MCF 10A (cell line): ENCODE measurements at places on chromosomes 12 and 14. TPM values are rescaled to one million over a fixed set of nuclear protein-coding genes. Genes with fewer than 3 reads are reported as not detected.
A peak's percentile ranks its signal among the peaks of the same experiment; 100 is the strongest.

The SLC25A21 gene
- 1.1 and 1.4 TPM in 2 replicates for total RNA-seq

The ANKRD33 gene
- total RNA-seq, result not detected in 2 replicates

The SIX4 gene
- 12.9 and 13.6 TPM in 2 replicates for total RNA-seq

The APOF gene
- not detected in 2 replicates for total RNA-seq

The EMP1 gene
- 193 and 230 TPM in 2 replicates for total RNA-seq

DNA sequence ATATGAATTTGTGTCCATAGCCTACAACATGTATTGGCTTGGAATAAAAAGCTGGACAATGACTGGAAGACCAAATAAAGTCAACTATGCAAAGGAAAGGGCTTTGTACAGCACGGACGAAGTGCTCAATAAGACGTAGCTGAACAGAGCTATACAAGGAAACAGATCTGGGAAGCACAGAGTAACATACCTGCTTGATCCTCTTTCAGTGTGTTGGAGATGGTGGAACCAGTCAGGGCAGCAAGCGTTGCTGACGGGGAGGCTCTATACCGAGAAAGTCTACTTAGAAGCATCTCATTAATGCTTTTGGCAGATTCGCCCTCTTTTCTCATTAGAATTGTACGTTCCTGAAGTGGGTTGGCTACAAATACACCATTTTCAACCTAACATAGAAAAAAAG, 99.3 kb downstream of the HECTD4 start:
- no peak for DNase-seq
- no peak overlapping the region for H3K4me3 ChIP-seq
- H3K4me1 ChIP-seq, result peaks cover 11% of the 10 kb centered on the region
- H3K27ac ChIP-seq, result peak overlapping the region; percentile 86
- H3K36me3 ChIP-seq, result peaks cover 7% of the 10 kb centered on the region

GRCh38 chr14:20680363-20680762, 4.0 kb upstream of the RNASE4 start:
- H3K4me1 ChIP-seq, result peaks cover 20% of the 10 kb centered on the region
- no peak overlapping the region for H3K4me3 ChIP-seq
- no peaks in the 10 kb centered on the region for H3K27me3 ChIP-seq
